ENCODE measurements at places on chromosomes 5 and 9.

- DNase-seq, result no peak
Observed at GRCh38 chr5:54659700-54660131, 142.2 kb downstream of the SNX18 start.

GRCh38 chr5:82603033-82603987 lies 325.2 kb upstream of the RPS23 start:
- DNase-seq, result no peak

DNA sequence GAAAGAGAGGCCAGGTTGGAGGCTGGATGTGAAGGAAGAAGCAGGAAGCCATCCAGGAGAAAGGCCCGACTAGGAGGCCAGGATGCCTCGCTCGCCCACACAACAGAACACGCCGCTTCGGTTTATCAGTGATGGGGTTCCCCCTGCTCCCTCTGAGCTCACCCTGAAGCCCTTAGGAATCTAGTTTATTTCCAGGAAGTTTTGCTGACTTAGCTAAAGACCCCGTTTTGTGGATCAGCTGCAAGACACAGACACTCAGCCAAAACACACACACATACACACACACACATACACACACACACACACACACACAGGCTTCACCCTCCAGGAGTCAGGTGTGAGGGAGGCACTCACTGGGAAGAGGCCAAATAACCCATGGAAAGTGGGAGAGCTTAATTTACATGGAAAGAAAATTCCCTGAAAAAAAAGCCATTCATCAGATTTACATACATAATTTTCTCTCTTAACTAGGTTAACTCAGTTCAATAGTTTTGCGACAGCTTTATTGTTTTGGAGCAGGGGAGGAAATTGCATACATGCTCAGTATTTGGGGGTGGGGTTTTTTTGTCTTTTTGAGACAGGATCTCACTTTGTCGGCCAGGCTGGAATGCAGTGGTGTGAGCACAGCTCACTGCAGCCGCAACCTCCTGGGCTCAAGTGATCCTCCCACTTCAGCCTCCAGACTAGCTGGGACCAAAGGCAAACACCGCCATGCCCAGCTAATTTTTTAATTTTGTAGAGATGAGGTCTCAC lies 92.7 kb upstream of the HAND1 start:
- no peak for DNase-seq

DNA sequence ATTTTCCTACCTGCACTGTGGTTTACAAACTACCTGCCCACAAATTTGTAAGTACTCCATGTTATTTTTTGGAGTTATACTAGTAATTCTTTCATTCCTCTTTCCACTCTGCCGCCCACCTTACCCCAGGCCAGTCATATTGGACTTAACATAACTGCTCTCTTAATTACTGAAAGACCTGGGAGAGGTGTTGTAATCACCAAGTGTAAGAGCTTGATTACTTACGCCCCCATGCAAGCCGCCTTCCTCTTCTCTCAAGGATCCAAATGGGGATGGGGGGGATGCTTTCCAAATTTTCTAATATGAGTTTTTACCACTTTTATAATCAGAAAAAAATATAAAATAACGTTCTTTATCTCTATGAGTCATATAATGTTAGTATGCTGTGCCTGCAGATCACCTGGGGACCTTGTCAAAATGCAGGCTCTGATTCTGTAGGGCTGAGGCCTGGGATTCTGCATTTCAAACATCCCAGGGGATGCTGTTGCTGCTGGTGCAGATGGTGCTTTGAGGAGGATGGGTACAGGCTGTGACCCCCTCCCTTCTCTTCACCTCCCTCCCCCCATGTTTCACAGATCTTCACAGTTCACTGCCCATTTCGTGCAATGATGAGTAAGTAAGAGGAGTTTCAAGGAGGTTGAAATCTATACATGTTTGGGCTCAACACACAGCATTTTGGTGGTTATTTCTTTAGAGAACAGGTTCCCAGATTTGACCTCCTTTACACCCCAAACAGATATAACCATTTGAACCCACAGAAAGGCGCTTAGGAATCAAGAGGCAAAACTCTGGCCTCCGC lies 87.3 kb downstream of the SEC61B start:
- DNase-seq, result no peak

GRCh38 chr5:107814183-107814827 lies 143.6 kb upstream of the EFNA5 start:
- no peak for DNase-seq

GRCh38 chr5:43482490-43483297 lies 971 bp downstream of the TMEM267 start:
- DNase-seq, result no peak

DNA sequence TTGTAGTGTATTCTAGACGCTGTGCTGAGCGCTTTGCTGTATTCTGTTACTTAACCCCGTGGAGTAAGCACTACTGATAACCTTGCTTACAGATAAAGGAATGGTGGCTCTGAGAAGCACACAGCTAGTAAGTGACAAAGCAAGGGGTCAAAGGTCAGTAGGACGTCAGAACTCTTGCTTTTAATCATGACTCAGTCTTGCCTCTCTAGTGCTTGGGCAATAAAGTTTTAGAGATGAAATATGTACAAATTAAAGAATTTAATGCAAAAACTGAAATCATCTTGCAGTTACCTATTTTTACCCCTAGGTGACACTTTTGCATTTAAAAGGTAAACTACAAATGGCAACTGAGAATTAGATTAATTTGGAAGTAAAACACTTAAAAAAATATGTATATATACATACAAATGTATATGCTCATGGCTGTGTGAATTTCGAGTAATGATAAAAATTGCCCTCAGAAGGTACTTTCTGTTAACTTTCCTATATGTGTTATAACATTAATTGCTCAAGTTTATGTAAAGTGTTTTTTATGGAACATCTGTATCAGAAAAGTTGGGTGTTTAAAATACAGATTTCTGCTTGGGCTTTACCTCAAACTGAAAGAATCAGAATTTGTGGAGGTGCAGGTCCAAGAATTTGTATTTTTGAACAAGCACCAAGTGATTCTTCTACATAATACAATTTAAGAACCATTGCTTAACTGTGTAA lies 175.1 kb upstream of the DAB2 start:
- DNase-seq, result no peak

- no peak for DNase-seq
Observed at GRCh38 chr5:61449804-61450492, 117.9 kb downstream of the ZSWIM6 start.

Measured in activated T-cell treated with anti-CD3 and anti-CD28 coated beads for 1 hour (primary cell).